ENCODE measurements at places on chromosomes 11 and 22.

DNA sequence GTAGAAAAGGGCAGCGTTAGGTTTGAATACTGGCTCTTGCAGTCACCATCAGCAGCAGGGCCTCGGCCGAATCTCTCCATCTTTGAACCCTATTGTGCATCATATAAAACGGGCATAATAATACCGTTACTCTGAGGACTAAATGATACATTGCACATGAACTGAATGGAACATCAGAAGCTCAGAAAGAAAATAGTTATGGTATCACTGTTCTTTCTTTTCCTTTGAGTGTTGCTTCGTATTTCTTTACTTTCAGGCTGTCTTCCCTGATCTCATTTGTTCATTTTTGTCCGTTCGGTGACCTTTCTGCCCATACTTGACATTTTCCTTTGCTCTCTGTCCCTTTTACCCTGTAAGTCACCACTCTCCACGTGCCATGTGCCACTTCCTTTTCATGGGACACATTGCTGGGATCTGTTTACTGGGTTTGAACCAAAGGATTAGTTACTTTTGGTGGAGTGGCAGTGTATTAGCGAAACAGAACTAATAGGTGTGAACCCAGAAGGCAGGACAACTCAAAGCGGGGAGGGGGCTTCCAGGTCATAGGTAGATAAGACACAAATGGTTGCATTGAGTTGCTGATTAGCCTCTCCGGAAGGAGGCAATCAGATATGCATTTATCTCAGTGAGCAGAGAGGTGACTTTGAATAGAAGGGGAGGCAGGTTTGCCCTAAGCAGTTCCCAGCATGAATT lies 717 bp upstream of the ZNF202 start:
- DNase-seq, result no peak

- no peak for DNase-seq
Observed at GRCh38 chr22:30728826-30729225, 34.2 kb downstream of the OSBP2 start.

GRCh38 chr11:86668929-86669328 lies 3.5 kb downstream of the ME3 start:
- DNase-seq, result no peak

DNA sequence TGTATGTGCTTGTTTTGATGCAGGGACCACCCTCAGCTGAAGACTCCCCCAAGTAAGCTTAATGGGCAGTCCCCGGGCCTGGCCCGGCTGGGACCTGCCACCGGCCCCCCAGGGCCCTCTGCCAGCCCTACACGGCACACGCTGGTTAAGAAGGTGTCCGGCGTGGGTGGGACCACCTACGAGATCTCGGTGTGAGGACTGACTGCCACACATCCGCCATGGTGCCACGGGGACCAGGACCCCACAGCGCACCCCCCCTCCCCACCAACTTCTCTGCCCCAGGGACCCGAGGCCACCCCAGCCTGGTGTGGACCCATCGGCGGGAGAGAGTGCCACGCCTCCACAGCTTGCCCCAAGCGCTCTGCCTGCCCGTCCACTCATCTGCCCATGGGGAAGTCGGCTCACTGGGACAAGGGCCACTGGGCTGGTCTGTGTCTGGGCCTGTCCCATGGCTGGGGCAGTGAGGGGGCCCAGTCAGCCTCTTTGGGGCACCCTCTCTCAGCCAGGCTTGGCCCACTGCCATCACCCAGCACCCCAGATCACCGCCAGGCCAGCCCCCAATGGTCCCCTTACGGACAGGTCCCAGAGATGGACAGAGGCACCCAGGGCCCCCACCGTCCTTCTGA lies 5.5 kb downstream of the CCDC188 start:
- no peak for DNase-seq

DNA sequence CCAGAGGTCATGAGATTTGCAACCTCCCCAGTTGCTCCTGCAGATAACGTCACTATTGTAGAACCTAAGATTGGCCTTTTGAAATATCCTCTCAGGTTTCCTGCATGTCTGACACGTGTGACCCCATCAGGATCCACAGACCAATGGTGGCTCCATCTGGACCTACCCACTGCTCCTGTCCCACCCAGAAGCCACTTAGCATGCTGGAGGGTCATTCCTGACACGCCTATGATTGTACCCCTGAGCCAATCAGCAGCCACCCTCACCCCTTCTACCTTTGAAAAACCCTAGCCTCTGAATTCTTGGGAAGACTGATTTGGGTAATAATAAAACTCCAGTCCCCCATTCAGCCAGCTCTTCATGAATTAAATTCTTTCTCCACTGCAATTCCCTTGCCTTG lies 20.1 kb upstream of the NARS2 start:
- DNase-seq, result no peak

- DNase-seq, result no peak
Observed at GRCh38 chr11:68012044-68012842, 2.1 kb downstream of the ALDH3B1 start.

DNA sequence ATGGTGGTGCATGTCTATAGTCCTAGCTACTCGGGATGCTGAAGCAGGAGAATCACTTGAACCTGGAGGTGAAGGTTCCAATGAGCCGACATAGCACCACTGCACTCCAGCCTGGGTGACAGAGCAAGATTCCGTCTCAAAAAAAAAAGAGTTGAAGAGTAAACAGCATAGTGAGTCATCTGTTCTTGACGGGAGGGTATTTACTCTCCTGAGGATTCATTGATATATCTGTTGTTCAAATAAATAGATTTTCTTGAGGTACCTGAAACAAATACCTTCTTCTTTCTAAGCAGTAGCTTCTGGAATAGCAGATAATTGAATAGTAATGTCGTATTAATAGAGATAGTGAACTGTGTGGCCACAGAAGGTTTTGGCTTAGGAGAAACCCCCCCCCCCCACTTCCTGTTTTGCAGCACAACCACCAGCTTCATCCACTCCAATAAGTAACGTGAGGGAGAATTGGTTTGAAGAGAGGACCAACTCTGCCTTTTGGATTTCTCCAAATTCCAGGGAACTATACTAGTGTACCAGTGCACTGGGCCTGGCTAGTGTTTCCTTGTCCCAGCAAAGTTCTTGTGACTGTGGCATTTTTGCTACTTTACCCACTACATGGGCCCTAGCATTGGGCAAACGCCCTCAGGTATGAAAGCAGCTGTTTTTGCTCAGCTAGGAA lies 90.0 kb downstream of the PRMT3 start:
- no peak for DNase-seq

DNA sequence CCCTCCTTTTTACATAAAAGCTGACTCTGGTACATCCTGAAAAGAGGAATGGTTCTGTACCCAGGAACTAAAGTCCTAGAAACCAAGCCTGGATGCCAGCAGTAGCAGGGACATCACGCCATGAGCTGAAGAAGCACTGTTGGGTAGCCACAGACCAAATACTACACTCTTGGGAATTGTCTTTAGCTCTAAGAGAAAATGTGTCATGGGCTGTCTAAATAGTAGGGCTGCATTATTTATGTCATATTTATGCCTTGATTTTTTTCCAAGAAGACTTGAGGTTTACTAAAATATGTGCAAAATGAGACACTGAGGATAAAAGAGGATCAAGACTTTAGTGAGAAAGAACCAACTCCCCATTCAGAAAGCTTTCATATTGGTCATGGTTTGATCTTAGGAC lies 213.6 kb downstream of the RAB38 start:
- no peak for DNase-seq

DNA sequence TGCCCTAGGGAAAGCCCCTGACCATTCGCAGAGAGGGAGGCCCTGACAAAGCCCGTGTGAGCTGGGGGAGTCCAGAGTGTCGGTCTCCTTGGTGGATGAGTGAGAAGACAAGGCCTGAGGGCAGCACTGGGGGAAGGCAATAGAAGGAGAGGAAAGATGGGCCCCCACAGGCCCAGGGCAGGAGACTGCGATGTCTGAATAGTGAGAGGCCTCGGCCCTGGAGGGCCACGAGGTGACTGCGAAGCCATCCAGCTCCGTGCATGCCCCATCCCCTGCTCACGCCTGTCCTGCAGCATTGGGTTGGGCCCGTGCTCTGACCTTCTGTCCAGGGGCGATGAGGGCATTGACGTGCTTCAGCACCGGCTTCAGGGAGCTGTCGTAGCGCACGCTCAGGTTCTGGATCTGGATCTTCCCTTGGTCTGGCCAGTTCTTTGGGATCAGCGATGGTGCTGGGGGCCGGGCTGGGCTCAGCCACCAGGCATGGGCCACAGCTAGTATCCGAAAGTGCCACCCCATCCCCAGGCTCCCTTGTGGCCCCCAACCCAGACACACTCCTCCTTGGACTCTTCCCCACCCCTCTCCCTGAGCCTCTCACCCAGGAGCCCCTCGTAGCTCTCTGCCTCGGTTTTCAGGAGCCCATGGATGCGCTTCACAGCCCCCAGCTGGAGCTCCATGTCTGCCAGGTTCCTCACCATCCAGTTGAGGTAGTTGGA lies 8.3 kb upstream of the KCNJ11 start:
- no peak for DNase-seq

DNA sequence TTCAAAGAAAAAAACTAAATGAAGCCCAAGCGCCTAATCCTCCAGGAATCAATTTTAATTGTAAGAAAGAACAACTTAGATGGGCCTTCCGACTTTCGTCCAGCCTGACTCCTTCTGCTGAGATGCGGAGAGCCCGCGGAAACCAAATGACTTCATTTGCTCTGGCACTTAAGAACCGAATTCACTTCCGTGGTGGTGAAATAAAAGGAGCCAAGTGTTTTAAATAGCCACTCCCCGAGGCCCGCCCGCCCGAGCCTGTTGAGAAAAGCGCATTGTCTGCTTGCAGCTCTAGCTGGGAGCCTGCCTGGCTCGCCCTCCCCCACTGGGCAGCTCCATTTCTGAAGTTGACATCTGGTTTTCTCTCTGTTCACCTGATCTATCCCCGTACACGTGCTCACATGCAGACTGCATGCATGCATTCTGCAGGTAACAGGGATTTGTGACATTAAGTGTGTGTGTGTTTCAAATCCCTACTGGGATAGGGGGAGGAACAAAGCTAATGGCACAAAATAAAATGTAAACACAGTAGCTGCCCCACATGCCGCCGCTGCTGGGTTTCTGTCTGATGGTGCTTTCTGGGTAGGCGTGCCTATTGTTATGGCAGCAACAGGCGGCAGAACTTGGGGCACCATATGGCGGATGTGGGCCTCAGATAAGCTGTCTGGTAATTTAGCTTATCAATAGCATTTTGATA lies 6.2 kb downstream of the TEAD1 start:
- no peak for DNase-seq

- DNase-seq, result no peak
Observed at GRCh38 chr11:22407921-22408320, 69.7 kb downstream of the SLC17A6 start.

GRCh38 chr11:29018631-29019030 lies 910.4 kb downstream of the METTL15 start:
- DNase-seq, result no peak

- DNase-seq, result no peak
Observed at GRCh38 chr11:6567371-6567745, 36.1 kb downstream of the RRP8 start.

All from stimulated activated CD4-positive, alpha-beta T cell treated with anti-CD3 and anti-CD28 coated beads, TNF-alpha, amount 100 ng/mL, for 4 hours (primary cell).